ENCODE measurements at places on chromosomes 7 and 10. TPM values are rescaled to one million over a fixed set of nuclear protein-coding genes. Genes with fewer than 3 reads are reported as not detected.

The ACHE gene
- 0.18 TPM for total RNA-seq

The TSPAN13 gene
- 4.7 TPM for total RNA-seq

The UNCX gene
- not detected for total RNA-seq

The OPN4 gene
- total RNA-seq = not detected

The NUTM2D gene
- total RNA-seq = 3.0 TPM

The SYT15B gene
- total RNA-seq = 0.04 TPM

The CTAGE8 gene
- not detected for total RNA-seq

The CHRM2 gene
- not detected for total RNA-seq

The GTF2IRD2 gene
- 6.5 TPM for total RNA-seq

The AHR gene
- total RNA-seq = 34.1 TPM

The SEM1 gene
- total RNA-seq = 174 TPM

The MGMT gene
- 20.7 TPM for total RNA-seq

The LFNG gene
- 0.44 TPM for total RNA-seq

The EVX1 gene
- not detected for total RNA-seq

- no peak for DNase-seq
Observed at GRCh38 chr7:92260248-92260781, 14.5 kb downstream of the ANKIB1 start.

DNA sequence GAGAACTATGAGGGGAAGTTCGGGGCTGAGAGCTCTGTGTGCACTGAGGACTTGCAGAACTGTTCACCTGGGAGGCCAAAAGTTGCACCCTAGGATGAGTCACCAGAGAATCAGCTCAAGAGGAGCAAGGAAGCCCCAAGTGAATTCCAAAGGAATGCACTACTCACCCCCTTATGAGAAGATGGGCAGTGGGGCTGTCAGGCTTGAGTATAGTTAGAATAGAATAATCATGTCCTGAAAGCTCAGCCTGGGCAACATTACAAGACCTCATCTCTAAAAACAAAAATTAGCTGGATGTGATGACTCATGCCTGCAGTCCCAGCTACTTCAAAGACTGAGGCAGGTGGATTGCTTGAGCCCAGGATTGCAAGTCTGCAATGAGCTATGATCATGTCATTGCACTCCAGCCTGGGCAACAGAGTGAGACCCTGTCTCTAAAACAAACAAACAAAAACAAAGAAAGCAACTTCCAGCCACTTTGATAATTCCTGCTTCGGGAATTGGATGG is 30.0 kb downstream of the MAP3K8 start:
- DNase-seq = no peak

DNA sequence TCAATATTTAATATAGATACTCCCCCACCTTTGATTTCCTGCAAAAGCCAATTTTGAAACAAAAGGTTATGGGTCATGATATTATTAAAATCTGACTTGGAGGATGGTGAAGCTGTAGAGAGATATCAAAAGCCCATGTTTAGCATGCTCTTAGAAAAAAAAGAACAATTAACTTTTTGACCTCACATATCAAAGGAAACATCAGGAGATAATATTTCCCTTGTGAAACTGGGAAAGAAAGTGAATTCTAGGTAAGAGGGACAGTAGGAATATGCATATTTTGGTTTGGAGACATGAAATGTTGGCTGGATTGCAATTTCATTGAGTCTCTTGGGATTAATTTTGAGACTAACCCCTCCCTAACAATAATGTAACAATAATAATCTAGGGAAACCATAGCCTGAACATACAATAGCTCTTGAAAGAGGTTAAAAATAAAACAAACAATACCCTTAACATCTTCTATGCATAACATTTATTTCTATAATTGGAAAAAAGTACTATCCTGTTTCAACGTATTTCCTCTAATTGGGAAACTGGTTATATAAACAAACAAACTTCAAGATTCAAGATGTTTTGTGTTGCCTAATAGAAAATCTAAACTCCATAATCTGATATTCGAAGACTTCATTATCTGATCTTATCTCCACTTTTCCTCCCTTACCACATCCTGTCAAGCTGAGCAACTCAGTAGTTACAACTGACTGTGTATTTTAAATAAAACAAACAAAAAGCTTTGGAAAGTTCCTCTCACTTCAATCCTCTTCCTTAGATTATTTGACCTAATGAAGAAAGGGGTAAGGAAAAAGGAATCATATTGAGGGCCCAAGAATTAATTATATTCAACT is 14.8 kb downstream of the TMEM26 start:
- no peak for DNase-seq

DNA sequence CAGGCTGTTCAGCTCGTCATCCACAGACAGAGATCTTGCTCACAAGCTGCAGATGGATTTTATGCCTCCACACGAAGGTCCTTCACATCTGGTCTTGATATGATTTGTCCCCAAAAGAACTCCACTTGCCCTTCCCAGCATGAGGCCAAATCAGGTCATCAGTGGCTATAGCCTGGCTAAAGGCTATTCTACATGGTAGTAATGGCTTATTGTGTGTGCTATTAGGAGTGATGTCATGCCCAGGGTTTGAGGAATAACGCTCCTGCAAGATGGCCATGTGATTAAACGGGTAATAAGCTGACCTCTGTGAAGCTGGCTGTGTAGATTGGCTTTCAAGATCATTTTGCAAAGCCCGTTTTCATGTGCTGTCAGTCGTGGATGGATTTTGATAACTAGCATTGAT is 313.8 kb downstream of the FRMD4A start:
- no peak for DNase-seq

GRCh38 chr10:23110722-23111516 is 15.5 kb downstream of the MSRB2 start:
- peak; percentile 27 for DNase-seq

DNA sequence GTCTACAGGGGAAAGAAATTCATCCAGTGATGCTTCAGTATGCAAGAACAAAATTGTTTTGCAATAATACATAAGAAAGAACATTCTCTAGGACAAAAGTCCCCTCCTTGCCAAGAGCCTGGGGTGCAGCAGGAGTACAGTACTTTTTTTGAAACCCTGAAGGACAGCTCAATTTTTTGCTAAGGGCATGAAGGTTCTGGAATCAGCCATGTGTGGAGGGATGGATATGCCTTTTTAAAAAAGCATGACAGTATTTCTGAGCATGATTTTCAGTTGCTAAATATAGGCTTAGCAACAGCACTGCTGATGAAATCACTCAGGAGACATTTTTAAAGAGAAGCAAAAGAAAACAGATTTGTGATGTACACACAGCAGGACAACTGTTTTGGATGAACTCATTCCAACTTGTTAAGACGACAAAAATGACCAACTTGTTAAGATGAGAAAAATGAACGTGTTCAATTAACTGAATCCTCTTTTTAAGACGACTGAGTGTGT is 39.3 kb downstream of the HBP1 start:
- DNase-seq = no peak

DNA sequence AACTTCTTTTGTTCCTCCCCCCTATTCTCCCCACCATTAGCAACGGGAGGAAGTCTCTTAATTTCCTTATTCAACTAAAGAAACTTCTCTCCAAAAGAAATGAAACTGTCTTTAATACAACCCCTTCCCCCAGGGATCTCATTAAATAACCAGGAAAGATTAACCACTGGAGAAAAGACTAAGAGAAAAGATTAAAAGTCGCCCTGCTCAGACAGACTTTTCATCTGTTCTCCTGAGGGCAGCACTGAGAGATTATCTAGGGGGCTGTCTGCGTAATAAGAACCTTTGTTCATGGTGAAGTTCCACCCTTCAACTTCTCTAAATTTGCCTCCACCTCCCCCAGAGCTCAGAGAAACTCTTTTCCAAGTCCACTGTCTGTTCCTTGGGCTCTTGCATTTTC is 105.5 kb downstream of the HGF start:
- no peak for DNase-seq

GRCh38 chr10:124605001-124605370 is 139.2 kb downstream of the FAM53B start:
- DNase-seq = no peak

GRCh38 chr10:78491812-78492211 is 458.1 kb downstream of the RPS24 start:
- DNase-seq = no peak

- DNase-seq = peak; percentile 78
Observed at GRCh38 chr10:97279121-97279815, 13.2 kb downstream of the ARHGAP19 start.

DNA sequence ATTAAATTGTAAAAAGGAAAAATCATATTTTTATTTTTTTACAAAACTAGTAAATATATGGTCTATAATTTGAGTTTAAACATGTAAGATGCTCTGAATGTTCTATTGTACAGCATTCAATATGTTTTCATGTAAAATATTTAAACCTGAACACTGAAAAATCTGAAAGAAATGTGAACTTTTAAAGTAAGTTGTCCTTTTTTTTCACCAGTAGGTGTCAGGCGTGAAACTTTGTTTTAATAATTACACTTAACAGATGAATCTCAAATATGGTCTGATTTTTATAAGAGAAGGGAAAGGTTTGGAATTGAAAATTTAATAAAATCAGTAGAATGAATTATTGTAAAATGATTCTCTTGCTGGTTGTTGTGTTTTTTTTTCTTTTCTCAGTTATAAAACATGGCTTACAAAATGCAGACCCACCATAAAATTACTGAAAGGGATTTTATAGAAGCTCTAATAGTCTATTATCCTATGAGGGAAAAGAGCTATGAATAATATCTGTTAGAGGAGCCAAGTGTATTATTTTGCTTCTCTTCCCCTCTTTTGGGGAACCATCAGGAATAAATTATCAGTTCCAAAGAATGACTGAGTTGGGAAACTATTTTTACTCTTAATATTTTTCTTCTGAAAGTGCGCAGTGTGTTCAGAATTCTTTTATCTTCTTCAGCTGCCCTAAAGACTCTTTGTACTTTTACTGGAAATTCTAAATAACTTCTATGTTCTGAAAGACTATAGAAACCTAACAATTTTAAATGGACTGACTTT is 217.7 kb upstream of the FZD1 start:
- no peak for DNase-seq

DNA sequence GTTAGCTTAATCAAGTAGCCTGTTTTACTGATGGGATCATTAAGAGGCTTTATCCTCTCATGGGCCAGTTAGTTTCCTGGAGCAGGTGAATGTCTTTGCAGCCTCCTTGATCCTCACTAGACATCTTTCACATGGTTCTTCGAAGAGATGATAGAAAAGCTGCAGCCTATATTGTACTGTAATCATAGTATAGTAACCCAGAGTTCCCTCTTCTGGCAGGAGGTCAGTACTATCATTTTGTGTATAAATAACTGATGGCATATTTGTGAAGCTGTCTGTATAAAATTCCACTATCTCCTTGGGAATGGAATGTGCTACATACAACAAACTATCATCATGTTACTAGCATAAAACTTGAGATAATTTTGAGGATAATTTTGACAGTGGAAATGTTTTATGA is 123.8 kb upstream of the PRPS1L1 start:
- DNase-seq = no peak

DNA sequence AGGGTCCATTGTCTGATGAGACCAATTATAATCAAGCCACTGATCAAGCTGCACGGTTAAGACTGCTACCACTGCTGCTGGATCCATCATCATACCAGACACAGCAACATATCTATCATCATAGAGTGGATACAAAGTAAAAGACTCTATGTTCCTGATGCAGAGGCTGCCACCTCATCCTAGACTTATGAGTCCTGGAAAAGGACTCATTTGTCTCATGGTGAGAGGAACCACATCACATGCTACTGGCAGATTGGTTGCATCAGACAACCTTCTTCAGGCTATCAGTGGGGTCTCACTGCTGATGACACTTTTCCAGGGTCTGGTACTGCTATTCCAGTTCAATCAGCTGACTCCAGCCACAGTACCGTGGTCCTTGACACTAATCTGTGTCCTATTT is 79.0 kb downstream of the ABI1 start:
- DNase-seq = no peak

DNA sequence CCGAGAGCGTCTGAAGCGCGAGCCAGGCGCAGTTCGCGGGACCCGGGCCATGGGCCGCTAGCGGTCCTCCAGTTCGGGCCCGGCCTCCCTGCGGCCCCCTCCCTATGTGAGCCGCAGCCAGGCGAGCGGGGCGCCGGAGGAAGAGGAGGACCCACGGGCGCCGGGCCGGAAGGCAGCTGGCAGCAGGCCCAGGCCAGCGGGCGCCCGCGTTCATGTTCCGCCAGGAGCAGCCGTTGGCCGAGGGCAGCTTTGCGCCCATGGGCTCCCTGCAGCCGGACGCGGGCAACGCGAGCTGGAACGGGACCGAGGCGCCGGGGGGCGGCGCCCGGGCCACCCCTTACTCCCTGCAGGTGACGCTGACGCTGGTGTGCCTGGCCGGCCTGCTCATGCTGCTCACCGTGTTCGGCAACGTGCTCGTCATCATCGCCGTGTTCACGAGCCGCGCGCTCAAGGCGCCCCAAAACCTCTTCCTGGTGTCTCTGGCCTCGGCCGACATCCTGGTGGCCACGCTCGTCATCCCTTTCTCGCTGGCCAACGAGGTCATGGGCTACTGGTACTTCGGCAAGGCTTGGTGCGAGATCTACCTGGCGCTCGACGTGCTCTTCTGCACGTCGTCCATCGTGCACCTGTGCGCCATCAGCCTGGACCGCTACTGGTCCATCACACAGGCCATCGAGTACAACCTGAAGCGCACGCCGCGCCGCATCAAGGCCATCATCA is 1.1 kb downstream of the ADRA2A start:
- DNase-seq = no peak

DNA sequence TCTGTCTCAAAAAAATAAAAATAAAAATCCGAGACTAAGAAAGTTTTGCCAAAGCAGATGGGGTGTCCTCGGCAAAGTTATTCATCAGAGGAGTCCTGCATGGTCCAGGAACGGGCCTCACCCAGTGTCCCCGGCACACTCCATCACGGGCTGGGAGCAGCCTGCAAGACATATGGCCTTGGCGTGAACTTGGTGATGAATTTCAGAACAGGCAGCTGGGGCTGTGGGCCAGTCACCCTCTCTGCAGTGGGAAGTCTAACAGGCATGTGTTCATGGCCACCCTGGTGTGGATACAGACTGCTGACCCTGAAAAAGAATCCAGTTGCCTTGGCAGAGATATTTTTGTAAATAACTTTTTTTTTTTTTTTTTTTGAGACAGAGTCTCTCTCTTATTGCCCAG is 34.7 kb downstream of the NPTX2 start:
- no peak for DNase-seq

GRCh38 chr7:74023092-74023536 is 4.9 kb upstream of the ELN start:
- DNase-seq = peak; percentile 15

- DNase-seq = no peak
Observed at GRCh38 chr7:134367956-134368749, 51.4 kb upstream of the SLC35B4 start.

Data from HepG2 (cell line).